ENCODE measurements at places on chromosomes 12 and 14. TPM values are rescaled to one million over a fixed set of nuclear protein-coding genes. Genes with fewer than 3 reads are reported as not detected.

The CLEC2B gene
- total RNA-seq: 6.8 TPM

The ITPR2 gene
- total RNA-seq: 14.3 TPM

- DNase-seq: no peak
These were observed 16.6 kb downstream of the RPAP3 start for GRCh38 chr12:47689215-47689614.

DNA sequence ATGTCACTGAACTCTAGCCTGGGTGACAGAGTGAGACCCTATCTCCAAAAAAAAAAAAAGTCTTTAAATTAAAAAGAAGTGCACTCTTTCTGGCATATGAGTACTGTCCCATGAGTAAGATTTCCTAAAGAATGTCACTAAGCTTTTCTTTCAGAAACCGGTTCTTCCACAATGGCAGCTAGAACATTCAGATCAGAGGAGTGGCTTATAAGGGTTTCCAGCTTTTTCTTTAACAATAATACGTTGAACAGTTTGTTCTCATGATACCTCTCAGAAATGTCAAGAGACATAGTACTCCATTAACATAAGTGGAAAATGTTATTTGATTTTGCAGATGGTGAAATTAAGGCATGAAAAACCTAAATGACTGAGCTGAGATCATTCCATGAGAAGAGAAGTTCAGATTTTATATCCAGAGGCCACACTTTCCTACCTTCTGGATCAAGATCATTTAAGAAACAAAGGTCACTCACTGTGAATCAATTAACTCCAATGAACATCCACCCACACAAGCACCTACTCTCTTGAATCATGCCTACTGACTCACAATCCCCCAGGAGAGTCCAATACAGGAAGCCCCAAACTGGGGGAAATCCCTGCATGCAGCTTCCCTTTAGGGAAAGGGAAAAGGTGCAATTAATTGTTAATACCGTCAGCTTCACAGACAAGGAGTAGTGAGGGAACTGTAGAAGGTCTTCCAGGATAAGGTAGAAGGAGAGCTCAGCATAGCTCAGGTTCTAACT, 86.9 kb downstream of the SPTSSA start:
- DNase-seq: no peak

The TAS2R31 gene
- total RNA-seq: 0.41 TPM

DNA sequence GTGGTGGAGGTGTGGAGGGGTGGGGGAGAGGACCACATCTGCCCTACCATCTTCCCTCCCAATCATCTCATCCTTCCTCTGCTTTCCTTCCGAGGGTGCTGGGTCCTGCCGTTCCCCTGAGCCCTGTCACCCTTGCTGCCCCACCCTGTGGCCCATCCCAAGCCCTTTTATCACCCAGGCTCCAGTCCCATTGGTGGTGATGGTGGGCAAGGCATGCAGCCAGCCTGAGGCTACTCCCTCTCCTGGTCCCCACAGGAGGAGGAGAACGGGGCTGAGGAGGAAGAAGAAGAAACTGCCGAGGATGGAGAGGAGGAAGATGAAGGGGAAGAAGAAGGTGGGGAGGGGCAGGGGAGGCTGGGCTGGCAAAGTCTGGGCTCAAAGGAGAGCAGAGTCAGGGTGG, 2.7 kb upstream of the LAG3 start:
- DNase-seq: no peak

The FAM222A gene
- 27.4 TPM for total RNA-seq

DNA sequence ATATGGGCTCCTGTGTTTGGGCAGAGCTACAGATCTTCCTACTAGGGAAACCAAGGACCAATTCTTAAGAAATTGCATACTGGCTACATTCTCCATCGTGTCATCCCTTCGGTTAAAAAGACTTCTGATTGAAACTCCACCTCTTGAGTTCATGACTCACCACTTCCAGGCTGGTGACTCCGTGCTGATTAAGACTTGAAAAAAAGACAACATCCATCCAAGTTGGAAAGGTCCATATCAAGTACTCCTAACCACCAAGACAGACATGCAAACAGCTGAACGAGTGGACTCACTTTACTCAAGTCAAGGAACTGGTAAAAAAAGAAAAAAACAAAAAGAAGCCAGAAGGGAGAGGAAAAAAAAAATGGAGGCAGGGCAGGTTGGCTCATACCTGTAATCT, 63.4 kb downstream of the APOBEC1 start:
- no peak for DNase-seq

Measured in Right ventricle myocardium inferior (tissue), 1 donor.